ENCODE measurements at places on chromosomes 1 and 21.

DNA sequence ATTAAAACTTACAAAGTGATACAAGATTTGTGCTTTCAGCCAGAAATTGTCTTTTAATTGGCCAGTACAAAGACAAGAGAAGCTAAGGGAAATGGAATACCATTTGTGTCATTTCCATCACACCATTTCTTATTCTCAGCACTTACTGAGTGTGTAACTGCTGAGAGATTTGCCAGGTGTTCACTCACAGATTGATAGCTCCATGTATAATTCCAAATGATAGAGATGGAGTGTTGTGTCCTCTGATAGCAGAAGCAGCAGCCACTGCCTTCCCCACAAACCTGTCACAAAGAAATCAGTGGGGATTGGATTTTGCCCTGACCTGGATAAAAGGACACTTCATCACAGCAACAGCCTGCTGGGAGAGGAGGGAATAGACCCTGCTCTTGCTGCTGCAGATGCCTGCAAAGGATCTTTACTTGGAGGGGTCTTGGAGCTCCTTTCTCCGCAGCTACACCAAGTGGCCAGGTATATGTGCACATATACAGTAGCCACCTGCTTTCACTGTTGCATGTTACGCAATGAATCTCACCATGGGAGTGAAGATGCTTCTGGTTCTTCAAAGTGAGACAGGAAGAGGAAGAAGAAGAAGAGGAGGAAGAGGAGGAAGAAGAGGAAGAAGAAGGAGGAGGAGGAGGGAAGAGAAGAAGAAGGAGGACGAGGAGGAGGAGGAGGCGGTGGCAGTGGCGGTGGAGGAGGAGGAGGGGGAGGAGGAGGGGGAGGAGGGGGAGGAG, 78.7 kb upstream of the KCNJ15 start:
- DNase-seq, result no peak

DNA sequence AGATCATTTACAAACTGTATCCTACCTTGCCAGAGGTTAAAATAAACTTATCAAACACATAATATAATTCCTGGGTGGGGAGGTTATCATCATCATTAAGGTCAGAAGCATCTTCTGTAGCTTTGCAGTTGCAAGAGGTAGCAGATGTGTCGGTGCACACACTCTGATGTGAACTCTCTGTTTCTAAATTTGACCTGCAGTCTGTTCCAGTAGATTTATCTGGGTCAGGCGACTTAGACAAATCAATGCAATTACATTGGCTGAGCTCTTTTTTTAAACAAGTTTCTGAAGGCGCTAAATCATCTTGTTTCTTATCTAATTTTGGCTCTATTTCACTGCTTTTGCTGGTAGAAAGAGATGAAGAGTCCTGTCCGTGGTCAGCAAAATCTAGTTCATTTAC, 70.4 kb downstream of the PRPF38A start:
- DNase-seq, result no peak

DNA sequence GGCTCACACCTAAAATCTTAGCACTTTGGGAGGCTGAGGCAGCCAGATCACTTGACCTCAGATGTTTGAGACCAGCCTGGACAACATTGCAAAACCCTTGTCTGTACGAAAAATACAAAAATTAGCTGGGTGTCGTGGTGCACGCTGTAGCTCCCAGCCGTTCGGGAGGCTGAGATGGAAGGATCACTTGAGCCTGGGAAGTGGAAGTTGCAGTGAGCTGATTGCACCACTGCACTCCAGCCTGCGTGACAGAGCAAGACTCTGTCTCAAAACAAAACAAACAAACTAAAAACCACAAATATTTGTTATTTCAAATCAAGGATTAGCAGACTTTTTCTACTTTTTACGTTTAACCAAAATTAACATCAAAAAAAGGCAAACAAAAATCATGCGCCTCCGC, 31.3 kb downstream of the INKA2 start:
- DNase-seq, result no peak

DNA sequence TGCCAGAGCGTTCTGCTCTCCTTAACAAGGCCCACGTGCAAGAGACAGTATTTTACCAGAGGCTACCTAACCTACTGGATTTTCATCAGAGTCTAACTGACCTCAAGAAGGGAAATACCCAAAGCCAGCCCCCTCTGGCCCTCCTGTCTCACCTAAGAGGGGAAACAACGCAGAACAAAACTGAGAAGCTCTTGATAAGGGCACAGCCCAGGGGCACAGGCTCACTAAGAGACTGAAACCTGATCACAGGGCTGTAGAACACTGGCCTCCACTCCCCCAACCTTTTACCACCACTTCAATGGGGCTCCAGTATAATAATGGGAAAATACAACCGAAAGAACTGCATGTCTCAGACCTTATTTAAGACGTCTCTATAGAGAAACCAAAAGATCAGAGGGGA, 449.5 kb upstream of the CAMK1G start:
- no peak for DNase-seq

GRCh38 chr21:33117101-33117888, 47.4 kb downstream of the OLIG1 start:
- no peak for DNase-seq

DNA sequence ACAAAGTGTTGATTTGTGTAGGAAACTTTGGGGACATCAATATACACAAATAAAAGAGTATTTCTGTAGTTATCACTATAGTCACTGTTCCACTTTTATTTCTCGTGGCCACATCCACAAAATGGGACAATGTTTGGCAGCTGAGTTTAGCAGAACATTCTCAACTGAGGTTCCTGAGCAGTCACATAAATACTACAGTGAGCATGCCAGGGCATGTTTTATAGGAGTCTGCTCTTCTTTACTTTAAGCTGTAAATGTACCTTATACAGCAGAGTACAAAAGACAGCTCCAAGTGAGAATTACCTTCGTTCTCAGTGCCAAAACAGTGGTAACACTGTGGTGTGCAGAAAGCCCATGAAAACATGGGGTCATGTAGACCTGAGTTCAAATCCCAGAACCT, 5.0 kb downstream of the BTG3 start:
- DNase-seq, result no peak

DNA sequence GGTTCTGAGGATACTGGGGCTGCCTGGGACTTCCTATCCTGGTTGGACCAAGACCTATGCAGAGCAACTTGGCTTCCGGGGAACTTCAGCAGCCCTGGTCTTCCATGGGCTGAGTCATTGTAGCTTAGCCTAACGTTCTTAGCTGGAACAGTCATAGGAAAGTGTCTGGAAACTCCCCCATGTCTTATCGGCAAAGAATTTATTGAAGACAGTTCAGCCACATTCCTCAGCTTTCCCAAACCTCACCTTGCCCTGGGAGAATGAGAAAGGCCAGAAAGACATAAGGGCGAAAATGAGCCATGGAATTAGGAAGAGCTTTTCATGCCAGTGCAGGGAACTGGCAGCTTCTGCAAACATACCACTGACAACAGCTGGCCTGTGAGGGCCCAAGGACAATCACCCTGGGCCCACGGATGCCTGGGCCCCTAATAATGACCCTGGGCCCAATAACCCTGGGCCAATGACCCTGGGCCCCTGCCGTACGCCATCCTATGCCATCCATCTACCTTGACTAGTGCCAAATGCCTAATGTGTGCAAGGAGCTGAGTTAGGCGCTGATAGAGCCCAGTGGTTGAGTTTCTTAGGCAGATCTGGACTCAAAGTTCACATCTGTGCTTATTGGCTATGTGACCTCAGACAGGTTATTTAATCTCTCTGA, 114.4 kb upstream of the GADD45A start:
- no peak for DNase-seq

- no peak for DNase-seq
These were observed 19.1 kb upstream of the AVPR1B start for GRCh38 chr1:206136241-206136640.

GRCh38 chr21:37153935-37154350, 80.9 kb downstream of the TTC3 start:
- DNase-seq, result no peak

DNA sequence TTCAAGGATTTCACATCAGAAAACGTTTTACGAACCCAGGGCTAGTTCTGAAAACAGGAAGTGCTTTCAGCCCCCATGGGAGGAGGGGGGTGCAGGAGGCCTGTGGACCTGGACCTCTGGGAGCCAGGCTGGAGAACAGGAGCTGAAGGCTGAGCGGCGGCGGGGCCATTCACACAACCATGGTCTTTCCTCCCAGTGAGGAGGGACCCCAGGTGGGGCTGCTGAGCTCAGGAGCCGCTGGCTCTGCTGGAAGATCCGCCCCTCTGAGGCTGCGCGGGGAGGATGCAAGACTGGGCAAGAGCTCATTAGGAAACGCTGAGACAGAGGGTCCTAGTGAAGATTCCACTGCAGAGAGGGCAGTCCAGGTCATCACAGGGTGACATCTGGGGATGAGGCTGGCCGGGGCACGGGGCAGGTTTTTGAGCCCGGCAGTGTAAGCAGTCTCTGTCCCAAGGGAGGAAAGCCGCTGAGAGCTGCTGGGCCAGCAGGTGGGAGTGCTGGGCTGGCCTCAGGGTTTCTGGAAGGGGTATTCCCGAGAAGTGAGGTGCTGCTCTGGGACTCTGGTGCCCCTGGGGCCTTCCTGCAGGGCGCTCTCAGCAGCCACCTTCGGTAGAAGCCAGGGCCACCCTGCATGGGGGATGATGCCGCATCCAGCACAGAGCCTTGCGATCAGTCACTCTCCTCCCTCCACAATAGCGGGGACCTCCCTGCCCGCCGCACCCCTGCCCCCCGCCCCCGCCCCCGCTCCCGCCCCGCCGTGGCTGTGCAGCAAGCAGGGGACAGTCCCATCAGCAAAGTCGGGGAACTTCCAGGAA, 7.5 kb downstream of the MX2 start:
- no peak for DNase-seq

DNA sequence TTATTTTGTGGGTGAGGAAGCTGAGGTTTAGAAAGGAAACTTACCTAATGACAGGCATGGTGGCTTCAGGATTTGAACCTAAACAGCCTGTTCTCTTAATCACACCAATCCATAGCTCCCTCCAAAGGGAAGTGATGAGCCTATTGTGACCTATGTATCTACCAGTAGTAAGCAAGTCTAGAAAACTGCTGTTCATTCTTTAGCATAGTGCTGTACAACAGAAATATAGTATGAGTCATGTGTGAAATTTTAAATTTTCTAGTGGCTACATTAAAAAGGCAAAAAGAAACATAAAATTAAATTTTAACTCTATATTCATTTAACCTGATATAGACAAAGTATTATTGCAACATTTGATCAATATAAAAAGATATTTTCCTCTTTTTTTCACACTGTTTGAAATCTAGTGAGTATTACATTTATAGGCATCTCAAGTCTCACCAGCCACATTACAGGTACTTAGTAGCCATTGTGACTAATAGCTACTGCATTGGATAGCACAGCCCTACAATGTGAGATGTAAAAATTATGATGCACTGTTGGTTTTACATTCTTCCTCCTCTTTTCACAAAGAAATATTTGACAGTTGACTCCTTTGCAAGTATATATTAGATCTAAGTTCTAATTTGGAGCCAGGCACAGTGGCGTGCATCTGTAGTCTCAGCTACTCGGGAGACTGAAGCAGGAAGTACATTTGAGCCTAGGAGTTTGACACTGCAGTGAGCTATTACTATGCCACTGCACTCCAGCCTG, 16.6 kb downstream of the IPO9 start:
- no peak for DNase-seq

DNA sequence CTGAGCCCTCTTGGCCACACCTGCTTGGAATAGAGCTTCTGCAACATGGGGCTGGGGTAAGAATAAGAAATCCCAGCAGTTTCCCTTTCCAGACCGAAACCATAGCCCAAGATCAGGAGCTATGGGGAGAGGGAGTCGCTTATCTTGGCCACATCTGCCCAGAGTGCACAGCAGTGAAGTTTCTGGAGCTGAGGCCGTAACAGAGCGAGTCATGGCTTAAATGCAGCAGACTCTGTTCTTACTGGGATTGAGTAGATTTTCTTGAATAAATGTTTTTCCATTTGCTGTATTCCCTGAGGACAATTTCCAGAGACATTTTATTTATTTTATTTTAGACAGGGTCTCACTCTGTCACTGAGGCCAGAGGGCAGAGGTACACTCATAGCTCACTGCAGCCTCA, 33.5 kb downstream of the CFAP57 start:
- DNase-seq, result no peak

GRCh38 chr1:69710484-69711189, 142.9 kb downstream of the LRRC7 start:
- no peak for DNase-seq

- DNase-seq, result no peak
These were observed 10.4 kb downstream of the KLHDC7A start for GRCh38 chr1:18491168-18491567.

DNA sequence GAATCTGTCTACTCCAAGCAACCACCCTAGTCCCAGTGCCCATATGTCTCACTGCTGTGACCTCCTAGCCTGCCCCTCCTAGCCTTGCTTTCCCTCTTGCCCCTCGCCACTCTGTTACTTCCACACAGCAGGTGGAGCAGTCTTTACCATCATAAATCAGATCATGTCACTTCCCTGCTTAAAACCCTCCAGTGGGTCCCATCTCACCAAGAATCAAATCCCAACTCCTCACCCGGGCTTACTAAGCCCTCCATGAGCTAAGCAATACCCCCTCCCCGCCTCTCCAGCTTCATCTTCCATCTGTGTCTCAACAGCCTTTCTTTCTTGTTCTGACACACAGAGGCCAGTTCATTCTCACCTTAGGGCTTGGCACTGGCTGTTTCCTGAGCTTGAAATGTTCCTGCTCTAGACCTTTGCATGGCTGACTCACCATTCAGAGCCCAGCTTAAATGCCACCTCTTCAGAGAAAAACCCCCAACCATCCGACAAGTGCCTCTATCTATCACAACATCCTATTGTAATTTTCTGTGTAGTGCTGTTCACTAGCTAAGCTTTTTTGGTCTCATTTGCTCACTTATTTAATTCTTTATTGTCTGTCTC, 22.3 kb downstream of the KNCN start:
- no peak for DNase-seq

GRCh38 chr21:36379251-36379650, 5.9 kb upstream of the CHAF1B start:
- DNase-seq, result no peak
